ENCODE measurements at places on chromosomes 3 and 15.

DNA sequence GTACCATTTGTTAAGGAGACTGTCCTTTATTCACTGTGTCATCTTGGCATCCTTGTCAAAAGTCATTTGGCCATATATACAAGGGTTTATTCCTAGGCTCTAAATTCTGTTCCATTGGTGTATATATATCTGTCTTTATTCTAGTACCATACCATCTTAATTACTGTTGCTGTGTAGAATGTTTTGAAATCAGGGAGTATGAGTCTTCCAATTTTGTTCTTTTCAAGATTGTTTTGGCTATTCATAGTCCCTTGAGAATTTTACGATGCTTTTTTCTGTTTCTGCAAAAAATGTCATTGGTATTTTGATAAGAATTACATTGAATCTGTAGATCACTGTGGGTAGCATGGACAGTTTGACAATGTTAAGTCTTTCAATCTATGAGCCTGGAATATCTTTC lies 28.7 kb downstream of the PFN2 start:
- DNase-seq = no peak

- DNase-seq = no peak
Observed at GRCh38 chr3:184741798-184742675, 30.2 kb upstream of the MAGEF1 start.

GRCh38 chr3:40181182-40181581 lies 128.3 kb upstream of the EIF1B start:
- DNase-seq = no peak

DNA sequence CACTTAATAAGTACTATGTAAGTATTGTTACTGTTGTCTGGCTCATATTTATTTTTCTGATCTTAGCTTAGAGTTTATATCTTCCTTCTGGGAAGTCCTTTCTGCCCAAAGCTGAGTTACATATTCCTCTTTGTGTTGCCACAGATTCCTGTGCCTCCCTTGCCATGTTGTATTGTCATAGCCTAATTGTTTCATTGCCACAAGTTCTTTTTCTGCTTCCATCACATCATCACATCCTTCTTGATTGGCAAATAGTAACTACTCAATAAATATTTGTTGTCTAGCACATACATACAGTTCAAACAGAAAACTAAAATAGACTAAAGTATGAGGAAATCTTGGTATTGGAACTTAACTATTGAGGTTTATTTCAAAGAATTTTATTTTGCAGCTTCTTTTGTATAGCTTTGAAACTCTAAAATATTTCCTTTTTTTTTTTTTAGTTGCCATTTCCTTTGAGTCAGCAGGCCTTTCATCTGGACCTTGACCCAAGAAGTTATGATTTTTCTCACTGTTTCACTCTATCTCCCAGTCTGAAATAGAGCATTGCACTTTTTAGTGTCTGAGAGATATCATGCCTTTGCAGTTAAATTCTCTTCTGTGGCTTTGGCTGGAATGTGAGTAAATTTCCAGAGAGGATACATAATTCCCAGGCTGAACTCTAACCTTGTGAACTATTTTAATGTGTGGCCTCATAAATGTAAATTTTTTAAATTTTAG lies 98.2 kb downstream of the ZNF609 start:
- no peak for DNase-seq

DNA sequence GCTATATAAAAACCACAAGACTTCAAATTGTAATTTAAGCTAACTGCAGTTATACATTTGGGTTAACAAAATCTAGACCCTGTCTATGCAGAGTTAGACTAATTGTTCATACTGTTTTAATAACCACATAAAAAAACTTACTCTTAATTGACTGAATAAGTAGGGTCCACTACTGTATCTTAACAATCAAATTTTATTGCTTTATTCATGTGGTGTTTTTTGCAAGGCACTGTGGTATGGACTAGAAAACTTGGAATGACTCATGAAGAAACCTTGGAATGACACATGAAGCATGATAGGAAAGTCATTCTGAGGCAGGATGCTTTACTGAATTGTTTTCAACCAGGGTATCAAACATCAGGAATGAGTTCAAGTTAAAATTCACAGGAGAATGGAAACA lies 2.3 kb downstream of the SERP1 start:
- no peak for DNase-seq

- DNase-seq = no peak
Observed at GRCh38 chr15:60910202-60910601, 318.9 kb downstream of the RORA start.

- no peak for DNase-seq
Observed at GRCh38 chr15:40358471-40359353, 693 bp downstream of the DISP2 start.

Data from eye (tissue), 1 donor.